Fibroblast of skin of scalp (primary cell): ENCODE measurements at places on chromosomes 3 and 15.

- DNase-seq, result no peak
These were observed 876.2 kb downstream of the TBL1XR1 start for GRCh38 chr3:176321099-176321498.

DNA sequence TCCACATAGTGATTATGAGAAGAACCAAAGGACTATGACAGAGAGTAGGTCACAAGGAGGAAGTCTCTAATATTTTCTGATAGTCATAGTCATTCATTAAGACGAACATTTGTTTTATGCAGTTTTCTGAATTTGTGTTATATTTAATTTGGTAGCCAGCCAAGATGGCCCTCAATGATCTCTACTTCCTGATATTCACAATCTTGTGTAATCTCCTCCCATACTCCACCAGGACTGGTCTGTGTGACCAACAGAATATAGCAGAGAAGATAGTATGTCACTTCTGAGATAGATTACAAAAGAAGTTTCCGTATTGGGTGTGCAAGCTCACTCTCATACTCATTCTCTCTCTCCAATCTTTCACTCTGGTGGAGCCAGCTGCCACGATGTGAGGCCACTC lies 30.8 kb downstream of the HLTF start:
- DNase-seq, result no peak

GRCh38 chr3:60393946-60394345 lies 857.3 kb downstream of the FHIT start:
- no peak for DNase-seq

DNA sequence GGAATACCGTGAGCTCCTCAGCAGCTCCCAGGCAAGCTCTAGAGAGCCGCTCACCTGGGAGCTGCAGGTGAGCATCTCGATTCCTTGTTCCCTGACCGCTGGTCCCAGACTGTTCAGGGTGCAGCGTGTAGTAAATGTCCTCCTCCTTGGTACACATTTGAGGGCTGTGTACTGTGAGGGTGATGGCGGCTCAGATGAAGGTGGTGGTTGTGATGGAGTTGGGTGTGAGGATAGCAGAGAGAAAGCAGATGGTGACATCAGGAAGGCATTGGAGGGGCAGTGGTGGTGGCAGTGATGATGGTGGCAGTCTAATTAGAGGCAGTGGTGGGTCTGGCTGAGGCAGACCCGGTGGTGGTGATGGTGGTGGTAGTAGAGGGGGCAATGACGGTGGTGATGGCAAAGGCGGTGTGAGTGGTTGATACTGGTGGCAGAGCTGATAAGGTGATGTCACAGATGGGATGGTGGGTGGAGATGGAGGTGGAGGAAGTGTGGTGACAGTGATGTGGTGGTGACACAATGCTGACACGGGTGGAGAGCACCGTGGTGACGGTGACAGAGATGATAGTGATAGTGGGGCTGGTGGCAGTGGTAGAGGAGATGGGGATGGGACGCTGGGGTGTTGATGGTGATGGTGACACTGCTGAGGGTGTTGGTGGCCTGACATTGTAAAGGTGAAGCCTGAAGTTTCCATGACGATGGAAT lies at the start of gene DNAJB8:
Gene DNAJB8, minus strand, starts transcription at position 51 of the 702 bp plus-strand sequence. CDS start 3,645 bp downstream, outside the sequence.
- no peak for DNase-seq

GRCh38 chr15:66496951-66497501 lies 536 bp downstream of the SNAPC5 start:
- DNase-seq, result no peak

DNA sequence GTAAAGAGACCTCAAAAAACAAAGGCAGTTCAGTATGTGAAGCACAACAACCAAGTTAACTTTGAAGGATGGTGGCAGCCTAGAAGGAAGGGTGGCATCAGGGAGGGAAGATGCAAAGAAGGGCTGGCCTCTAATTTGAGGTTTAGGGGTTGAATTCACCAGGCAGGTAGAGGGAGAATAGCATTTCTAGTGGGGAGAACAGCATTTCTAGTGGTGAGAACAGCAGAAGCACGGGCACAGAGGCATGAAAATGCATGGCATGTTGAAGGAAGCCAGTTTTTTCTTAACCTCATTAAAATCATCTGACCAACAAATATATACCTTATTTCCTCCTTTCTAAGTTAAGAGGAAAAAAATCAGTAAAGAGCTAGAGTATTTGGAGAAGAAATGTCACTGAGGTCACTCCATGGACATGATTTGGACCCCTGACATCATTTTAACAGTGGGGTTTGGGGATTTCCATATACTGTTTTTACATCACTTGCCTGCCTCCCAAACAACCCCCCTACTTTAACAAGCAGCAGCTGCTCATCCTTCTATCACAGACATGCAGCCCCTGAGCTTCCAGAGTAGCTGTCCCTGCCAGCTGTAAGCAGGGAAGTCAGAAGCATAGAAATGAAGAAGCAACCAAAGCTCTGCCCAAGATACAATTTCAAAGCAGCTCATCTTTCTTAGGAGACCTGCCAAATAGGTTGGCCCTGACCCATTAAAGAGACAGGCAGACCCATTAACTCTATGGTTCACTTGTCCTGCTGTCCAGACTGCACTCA lies 2.4 kb upstream of the POPDC2 start:
- DNase-seq, result peak; percentile 46

GRCh38 chr3:39254806-39255449 lies 24.9 kb downstream of the CX3CR1 start:
- DNase-seq, result peak; percentile 75

DNA sequence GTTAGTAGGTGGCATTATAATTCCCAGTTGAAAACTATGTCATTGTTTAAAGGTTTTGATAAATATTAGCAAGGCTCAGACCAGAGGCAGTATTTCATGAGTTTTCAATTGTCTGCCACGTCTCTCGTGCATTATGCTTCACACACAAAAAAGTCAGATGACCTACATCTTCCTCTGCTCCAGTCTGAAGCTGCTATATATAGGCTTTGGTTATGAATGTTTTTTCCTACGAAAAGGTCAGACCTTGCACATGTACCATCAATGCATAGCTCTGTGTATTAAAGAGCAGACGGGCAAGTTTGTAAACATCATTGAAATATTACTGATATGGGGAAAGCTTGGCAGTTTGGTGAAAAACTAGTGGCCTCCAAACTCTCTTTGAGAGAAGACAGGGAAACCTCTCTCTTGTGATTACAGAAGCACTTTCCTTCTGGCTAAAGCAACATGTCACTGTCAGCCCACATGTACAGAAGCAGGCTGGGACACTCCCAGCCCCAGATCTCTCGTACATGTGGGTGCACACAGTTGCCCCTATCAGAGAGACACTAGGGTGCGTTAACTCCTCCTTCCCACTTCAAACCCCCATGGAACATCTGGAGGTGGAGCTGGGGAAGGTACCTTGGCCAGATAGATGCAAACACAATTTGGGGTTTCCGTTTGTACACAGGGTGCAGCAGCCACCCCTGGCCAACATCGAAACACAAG lies 184.0 kb upstream of the BCL6 start:
- DNase-seq, result no peak

GRCh38 chr3:186307594-186308221 lies 54.3 kb downstream of the DGKG start:
- DNase-seq, result peak; percentile 67

GRCh38 chr3:55963601-55964000 lies 476.5 kb upstream of the WNT5A start:
- peak; percentile 8 for DNase-seq

- peak; percentile 99 for DNase-seq
These were observed 72.1 kb downstream of the LRIG1 start for GRCh38 chr3:66428733-66429132.

DNA sequence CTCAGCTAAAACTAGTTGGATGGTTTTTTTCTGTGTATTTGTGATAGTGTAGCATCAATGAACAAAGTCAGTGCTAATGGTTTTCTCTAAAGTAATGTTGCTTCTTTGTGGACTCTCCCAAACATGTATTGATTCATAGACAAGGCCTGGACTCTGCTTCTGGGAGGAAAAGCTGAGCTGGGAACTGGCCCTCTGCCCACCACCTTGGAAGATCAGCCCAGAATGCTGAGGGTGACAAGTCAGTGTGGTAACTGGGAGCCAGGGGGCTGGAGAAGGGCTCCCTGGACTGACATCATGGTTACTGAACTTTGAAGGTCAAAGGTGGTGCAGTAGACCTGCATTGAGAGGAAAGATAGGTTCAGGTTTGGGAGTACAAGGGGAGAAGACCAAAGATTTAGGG lies 3.0 kb downstream of the ARHGAP31 start:
- DNase-seq, result peak; percentile 70
